ENCODE measurements at places on chromosomes 5 and 9. TPM values are rescaled to one million over a fixed set of nuclear protein-coding genes. Genes with fewer than 3 reads are reported as not detected.

The IFNK gene
- not detected for total RNA-seq

The FOXD4L6 gene
- total RNA-seq = 0.37 TPM

The MYMK gene
- not detected for total RNA-seq

The PCA3 gene
- total RNA-seq = under 0.01 TPM

The SLC46A2 gene
- total RNA-seq = not detected

Measured in subcutaneous preadipocyte (primary cell).